ENCODE measurements at places on chromosomes 2 and 18. TPM values are rescaled to one million over a fixed set of nuclear protein-coding genes. Genes with fewer than 3 reads are reported as not detected.

The ABCB11 gene
- total RNA-seq: 0.27 TPM

The ATP6V1B1 gene
- total RNA-seq: not detected

The MCM6 gene
- 24.0 TPM for total RNA-seq

The SPDYA gene
- 0.27 TPM for total RNA-seq

The PROKR1 gene
- total RNA-seq: under 0.01 TPM

The GPBAR1 gene
- 0.54 TPM for total RNA-seq

The GIGYF2 gene
- 60.6 TPM for total RNA-seq

The UBE2E3 gene
- 36.4 TPM for total RNA-seq

The PHOSPHO2 gene
- 3.2 TPM for total RNA-seq

The HJURP gene
- 1.9 TPM for total RNA-seq

The AGBL5 gene
- total RNA-seq: 38.0 TPM

The BOK gene
- under 0.01 TPM for total RNA-seq

The FAP gene
- total RNA-seq: not detected

The SCN1A gene
- total RNA-seq: under 0.01 TPM

The BUB1 gene
- total RNA-seq: 6.2 TPM

The CHRND gene
- total RNA-seq: not detected

The CHRNA1 gene
- total RNA-seq: not detected

The SRD5A2 gene
- total RNA-seq: not detected

The HOXD12 gene
- not detected for total RNA-seq

The TRIM43B gene
- not detected for total RNA-seq

The TRIM43 gene
- total RNA-seq: not detected

The ACMSD gene
- total RNA-seq: not detected

The CAVIN2 gene
- 39.0 TPM for total RNA-seq

The LCT gene
- total RNA-seq: 0.27 TPM

The RASGRP3 gene
- total RNA-seq: 5.7 TPM

The CNDP1 gene
- not detected for total RNA-seq

The B3GNT7 gene
- 2.7 TPM for total RNA-seq

The IL37 gene
- total RNA-seq: not detected

The FAM124B gene
- total RNA-seq: 46.3 TPM

The NT5DC4 gene
- total RNA-seq: not detected

Measured in hematopoietic multipotent progenitor cell (in vitro differentiated cells).